Cerebellum (tissue), 4 donors: ENCODE measurements at places on chromosomes 11 and 22. TPM values are rescaled to one million over a fixed set of nuclear protein-coding genes. Genes with fewer than 3 reads are reported as not detected.

DNA sequence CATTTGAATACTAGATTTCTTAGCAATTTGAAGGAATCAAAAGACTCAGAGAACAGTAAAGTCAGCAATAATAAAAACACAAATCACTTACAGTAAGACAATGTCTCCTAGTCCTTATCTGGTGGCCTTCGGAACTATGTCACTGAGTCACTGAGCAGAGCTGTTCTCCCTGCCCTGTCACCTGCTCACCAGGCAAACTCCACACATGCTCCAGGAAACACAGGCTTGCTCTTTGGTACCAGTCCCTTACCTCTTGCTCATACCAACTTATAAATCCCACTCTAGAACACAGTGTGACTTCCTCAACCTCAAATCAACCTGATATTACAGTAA is 81.1 kb upstream of the CHRM4 start:
- DNase-seq = no peak

DNA sequence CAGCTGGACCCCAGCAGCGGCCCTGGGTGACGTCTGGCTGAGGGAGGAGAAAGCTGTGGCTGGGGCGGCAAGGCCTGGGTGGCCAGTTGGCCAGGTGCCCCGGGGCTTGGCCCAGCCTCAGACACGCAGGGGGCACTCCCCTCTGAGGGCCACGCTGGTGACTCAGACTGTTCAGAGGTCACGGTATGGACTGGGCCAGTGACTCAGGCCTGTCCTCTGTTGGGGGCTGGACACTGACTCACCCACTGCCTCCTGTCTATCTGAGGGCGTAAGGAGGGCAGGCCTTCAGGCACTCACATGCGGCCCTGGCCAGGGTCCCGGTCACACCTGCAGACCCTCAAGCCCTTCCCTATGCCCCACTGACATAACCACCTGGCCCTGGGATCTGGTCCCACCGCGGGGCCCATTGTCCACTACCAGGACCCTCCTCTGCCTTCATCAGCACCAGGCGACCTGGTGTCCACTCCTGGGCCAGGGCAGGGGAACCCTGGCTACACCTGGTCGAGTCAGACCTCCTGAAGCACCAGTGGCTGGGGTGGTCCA is 3.7 kb upstream of the MUC5AC start:
- no peak for DNase-seq

- DNase-seq = no peak
Observed at GRCh38 chr11:23696688-23697415, 800.0 kb upstream of the LUZP2 start.

- no peak for DNase-seq
Observed at GRCh38 chr11:42237701-42238235, 778.3 kb upstream of the LRRC4C start.

- DNase-seq = no peak
Observed at GRCh38 chr11:94526645-94527438, 14.6 kb downstream of the C11orf97 start.

GRCh38 chr11:111531687-111532364 is 8.7 kb upstream of the LAYN start:
- DNase-seq = no peak

DNA sequence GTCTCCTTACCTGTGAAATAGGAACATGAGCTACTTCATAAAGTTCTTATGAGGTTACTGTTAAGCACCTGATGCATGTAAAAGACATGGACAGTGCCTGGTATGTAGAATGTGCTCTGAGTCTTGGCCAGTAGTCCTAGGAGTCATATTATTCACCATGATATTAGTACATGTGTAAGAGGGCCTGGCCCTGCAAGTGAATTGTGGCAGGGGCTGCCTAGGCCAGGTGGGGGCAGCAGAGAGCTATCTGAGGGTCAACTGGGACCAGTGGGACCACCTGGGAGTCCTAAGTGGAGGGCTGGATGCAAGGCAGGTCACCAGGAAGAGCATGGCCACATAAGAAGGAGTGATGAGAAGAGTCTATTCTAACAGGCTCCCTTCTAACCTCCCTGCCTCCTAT is 529.5 kb downstream of the SOX6 start:
- DNase-seq = no peak

DNA sequence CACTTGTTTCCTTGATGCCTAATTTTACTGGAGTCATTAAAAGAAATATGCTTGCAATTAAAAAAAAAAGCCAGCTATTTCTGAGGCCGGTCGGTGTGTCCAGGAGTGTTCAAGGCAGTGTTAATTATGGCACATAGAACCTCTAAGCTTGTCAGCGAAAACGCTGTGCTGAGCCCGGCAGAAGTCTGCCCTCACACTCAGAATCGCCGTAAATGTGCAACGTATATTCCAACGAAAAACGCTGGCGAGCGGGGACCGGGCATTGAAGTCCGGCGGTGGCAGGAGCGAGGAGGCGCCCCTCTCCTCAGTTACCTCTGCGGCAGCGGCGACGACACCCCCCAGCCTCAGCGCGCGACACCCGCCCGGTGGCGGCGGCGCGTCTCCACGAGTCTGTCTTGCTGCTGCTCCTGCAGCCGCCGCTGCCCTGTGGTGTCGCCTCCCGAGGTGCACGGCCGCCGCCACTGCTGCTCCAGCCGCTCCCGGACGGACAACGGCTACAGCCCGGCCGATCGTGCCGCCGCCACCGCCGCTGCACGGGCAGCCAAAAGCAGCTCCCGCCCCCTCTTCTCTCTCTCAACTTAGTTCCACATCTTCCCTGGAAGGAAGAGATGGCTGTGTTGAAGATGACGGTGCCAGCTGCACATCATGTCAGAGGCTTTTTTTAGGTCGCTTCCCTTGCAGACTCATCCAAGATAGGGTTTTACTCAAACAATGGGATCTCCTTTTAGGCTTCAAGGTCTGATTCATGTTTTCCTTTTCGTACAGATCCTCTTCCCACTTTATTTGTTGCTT is 56.0 kb downstream of the JAM3 start:
- peak; percentile 13 for DNase-seq

DNA sequence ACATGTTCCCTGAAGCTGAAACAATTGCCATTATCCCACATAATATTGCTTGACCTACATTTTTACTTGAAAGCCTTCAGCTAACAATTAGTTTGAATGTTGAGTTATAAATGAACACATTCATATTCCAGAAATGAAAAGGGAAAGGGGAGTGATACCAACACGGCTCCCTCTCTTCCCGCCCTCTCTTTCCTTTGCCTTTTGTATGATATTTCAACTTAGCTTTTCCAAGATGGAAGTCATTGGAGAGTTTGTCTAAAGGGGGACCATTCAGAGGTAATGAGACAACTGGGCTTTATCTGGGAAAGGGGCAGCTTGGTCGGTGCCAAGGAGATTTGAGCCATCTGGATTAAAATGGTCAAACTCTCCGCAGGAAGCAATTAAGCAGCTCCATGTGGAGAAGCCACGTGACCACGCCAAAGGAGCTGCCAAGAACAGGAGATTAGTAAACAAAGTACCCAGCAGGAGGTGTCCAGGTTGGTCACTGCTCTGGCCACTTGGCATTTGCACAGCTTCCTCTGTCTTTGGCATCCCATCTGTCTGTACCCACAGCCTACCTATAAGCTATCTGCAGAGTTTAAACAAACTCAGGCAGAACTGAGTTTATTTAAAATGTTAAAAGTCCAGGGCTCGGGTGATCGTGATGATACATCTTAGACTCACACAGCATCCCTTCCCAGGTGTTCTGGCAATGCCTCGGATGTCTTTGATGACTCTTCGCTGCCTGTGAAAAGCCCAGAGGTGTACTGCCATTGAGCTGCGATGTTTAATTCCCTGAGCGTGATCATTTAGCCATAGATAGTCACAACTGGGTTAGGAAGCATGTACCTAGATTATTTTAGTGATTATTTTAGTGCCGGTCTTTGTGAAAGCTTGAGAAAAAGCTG is 735.9 kb downstream of the NTM start:
- DNase-seq = peak; percentile 84

DNA sequence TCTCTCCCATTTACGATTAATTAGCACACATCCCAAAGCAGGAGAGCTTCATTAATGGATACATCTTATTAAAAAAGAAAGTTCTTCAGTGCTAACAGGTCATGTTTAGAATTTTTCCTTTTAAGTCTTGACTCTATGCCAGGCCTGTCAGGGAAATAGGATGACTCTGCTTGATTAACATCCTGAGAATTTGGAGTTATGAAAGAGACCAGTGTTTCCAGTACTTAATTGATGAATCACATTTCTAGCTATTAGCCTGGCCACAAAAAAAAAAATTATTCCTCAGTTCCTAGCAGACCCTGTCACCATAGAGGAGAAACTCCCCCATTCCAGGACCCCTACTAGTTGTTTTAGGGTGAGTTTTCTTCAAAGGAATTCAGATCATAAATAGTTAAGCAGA is 23.6 kb upstream of the ME3 start:
- no peak for DNase-seq

GRCh38 chr11:13040969-13041561 is 31.9 kb downstream of the RASSF10 start:
- no peak for DNase-seq

DNA sequence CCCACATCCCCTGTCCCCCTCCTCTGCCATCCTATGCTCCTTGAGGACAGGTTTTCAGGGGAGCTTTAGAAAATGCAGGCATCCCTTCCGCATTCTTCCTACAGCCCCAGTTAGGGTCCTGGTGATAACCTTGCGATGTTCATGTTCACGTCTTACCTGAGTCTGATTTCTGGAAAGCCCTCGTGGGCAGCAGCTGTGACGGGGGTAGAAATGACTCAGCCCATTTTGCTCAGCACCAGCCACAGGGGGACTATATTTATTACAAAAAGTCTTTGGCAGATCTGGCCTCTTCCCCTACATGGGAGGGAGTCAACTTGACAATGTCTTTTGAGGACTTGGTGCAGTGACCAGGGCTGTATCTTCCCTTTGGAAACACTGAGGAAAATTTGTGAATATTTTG is 12.3 kb downstream of the PKNOX2 start:
- no peak for DNase-seq

DNA sequence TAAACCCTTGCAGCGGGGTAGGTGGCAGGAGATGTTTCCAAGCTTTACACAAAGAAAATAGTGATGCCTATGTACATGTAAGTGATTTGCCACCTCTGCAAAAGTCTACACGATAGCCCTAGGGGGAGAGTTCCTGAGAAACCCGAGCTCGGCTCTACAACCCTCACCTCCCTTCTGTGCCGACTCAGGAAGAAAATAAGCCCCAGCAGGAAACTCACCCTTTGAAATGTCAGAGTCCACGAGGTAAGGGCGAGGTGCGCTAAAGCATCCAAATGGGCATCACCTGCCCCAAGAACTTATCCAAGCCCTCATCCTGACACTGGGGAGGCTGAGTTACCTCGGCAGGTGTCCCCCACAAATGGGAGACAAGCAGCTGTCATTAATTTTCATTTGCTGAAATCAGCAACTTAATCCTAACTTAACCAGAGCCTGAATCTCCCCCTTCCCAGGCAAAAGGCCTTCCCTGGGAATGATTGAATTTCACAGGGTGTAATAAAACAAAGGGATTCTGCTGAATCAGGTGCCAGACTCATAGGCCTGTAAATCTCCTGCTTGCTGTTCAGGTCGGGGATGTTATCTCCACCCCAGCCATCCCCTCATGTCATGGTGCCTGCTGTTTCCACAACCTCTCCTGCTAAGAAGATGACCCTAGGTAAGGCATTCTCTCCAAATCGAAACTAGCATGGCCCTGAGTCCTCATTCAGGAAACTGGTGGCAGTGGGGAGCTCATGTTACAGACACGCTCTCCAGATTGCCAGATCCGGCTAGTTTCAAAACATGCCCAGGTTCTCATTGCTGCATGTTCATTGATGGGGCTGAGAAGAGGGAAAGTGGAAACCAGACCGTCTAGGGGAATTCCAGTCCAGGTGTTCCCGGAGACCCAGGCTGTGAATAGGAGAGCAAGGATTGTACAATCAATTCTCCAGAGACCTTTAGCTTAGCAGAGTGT is 105.3 kb upstream of the KIRREL3 start:
- no peak for DNase-seq

DNA sequence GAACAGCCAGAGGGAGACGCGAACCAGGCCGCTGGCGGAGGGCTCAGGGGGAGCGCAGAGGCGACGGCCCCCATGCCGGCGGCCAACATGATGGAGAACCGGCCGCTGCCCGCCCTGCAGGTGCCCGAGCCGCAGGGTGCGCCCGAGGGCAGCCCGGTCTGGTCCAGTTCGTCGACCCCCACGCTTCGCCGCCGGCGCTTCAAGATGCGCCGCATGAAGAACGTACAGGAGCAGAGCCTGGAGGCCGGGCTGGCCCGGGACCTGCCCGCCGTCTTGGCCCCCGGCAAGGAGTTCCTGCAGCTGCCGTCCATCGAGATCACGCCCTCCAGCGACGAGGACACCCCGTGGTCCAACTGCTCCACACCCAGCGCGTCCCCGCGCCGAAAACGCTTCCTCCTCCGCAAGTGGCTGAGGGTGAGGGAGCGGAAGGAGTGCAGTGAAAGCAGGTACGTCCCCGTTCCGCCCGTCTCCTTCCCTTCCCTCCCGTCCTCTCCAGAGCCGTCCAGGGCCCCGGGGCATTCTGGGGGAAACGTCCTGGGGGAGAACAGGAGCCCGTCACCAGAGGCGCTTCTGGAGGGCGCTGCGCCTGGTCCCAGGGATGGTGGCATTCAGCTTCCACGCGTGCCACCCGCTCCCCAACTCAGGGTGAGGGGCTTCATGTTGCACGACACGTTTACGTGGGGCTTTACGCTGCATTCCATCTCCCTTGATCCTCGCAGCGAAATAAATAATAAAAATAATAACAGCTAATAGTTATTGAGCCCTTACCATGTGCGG is 840 bp downstream of the GRAMD1B start:
- no peak for DNase-seq

DNA sequence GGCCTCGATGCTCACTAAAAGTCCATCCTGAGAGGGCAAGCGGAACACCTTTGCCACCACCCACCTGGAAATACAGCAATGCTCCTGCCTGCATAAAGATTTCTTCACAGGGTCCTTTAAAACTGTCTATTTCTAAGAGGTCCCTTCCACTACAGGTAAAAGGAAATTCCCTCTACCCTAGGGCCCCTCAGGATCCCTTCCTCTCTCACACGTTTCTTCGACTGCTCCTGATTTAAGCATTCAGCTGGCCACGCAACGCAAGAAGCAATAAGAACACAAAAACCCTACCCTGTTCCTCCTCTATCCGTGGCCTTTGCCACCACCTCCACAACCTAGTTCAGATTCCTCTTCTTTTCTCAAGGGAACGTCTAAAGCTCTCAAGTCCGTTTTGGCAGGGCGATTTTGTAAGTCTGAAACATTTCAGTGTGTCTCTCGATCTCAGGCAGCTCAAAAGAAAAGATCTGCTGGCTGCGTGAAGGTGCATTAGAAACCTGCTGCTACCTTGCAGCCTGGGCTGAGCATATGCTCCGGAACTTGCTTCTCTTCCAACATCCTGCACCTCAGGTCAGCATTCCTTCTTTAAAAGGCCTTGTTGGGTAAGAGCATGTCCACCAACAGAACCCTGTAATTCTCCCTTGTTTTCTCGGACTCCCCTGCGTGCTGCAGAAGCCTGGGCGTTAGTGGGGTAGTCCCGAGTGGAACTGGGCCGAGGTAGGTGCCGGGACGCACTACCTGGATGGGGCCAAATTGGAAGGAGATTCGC is 1.6 kb downstream of the LGR4 start:
- peak; percentile 45 for DNase-seq

The DERL3 gene
- 1.3 TPM for total RNA-seq

The PRODH gene
- total RNA-seq = 12.3 TPM

The PICK1 gene
- total RNA-seq = 22.2 TPM

The PATE2 gene
- 1.7 TPM for total RNA-seq

The RHOD gene
- total RNA-seq = 0.64 TPM

The A4GALT gene
- total RNA-seq = 3.5 TPM

The HEPN1 gene
- total RNA-seq = not detected

The CCDC81 gene
- 3.4 TPM for total RNA-seq

The OR10A4 gene
- total RNA-seq = not detected

The RHOG gene
- 3.5 TPM for total RNA-seq

The F2 gene
- total RNA-seq = 0.18 TPM
